Stimulated activated CD4-positive, alpha-beta T cell treated with anti-CD3 and anti-CD28 coated beads, Interleukin-12 subunit alpha, Interleukin-12 subunit beta, amount 100 ng/mL, for 4 hours (primary cell): ENCODE measurements at places on chromosomes 5 and 9.
A peak's percentile ranks its signal among the peaks of the same experiment; 100 is the strongest.

- DNase-seq = no peak
These were observed 277.5 kb downstream of the CEMIP2 start for GRCh38 chr9:71490810-71491209.

- no peak for DNase-seq
These were observed 91.1 kb downstream of the TRIO start for GRCh38 chr5:14234204-14234603.

- DNase-seq = peak; percentile 52
These were observed 77.5 kb upstream of the IFNE start for GRCh38 chr9:21559402-21560280.

- no peak for DNase-seq
These were observed at the start of gene BICD2 for GRCh38 chr9:92764381-92764987. BICD2 (minus strand) TSS chr9:92764833; CDS start chr9:92764744, 89 bp downstream.

DNA sequence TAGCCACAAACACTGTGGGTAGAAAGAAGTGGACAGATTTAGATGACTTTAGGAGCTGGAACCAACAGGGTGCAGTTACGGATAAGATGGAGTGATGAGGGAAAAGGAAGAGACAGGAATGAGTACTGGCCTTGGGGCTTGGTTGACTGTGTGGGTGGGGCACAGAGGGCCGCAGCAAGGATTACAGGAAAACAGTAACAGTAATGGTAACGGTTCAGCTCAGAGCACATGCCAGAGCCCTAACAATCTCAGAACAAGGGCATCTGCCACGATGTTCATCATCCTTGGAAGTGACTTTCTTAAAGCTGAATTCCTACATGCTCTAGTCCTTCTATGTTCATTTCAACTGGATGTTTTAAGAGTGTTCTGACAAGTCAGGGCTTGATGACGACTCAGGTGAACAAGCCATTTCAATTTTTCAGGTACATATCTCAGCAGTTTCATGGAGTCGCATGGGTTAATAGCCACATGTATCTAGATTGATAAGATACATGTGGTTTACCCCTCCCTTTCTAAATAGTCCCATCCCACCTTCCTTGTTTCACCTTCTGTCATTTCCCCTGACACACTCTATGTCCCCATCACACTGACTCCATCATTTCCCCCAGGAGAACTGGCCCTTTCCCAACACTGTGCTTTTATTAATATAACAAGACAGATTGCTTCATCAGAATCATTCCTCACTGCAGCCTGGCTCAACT, 65.0 kb downstream of the CEMIP2 start:
- no peak for DNase-seq

DNA sequence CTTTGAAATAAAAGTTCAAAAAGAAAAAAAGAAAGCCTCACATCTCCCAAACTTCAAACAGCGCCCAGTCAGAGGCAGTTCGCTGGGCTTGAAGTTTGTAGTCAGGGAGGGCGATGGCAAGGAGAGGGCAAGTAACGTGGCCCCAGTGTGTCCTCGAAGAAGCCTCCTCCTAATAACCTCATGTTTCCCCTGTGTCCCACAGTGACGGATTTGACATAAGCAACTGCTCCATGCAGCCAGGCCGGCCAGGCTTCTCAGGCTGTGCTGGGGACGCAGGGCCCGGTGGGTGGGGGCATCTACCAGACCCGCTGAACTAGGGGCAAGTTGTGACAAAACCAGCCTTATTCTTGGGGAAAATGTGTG, 172.2 kb downstream of the ERCC6L2 start:
- no peak for DNase-seq

DNA sequence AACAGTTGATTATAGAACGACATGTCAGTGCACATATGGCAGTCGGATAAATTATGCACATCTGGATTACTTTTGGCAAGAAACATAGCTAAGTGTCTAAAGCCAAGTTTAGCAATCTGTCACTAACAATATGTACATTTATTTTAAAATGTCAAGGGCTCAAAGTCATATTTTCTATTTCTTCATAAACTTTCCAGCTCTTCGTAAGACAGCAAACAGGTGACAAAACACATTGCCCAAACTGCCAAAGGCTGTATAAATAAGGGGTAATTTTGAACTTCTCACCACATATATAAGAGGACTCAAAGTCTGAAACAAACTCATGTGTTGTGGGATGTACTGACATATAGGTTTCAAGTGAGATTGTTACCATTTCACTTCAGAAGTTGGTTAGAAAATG, 237.2 kb downstream of the ARL15 start:
- no peak for DNase-seq

DNA sequence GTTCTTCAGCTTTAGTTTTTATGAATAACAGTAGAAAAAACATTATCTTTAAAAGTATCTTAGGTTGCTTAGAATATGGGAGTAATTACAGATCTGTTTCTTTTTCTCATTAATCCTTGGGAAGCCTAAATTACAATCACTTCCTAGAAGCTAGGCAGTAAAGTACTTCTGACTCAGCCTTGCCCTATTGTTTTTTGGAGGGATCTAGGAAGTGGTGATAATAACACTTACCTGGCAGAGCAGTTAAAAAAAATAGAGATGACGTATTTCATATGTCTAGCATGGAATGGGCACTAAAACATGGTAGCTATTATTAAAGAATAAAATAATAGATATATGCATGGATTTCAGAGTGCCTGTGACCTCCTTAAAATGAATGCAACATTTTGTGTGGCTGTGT, 8.2 kb upstream of the FST start:
- DNase-seq = no peak

- DNase-seq = no peak
These were observed 610.4 kb upstream of the CDH10 start for GRCh38 chr5:25255128-25255527.

DNA sequence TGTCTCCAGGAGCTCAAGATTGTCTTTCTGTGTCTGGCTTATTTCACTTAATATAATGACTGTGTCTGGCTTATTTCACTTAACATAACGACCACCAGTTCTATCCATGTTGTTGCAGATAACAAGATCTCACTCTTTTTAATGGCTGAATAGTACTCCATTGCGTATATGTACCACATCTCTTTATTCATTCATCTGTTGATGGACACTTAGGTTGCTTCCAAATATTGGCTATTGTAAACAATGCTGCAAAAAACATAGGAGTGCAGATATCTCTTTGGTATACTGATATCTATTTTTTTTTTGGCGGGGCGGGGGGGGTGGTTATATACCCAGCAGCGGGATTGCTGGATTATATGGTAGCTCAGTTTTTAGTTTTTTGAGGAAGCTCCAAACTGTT, 45.5 kb downstream of the FER start:
- DNase-seq = no peak

DNA sequence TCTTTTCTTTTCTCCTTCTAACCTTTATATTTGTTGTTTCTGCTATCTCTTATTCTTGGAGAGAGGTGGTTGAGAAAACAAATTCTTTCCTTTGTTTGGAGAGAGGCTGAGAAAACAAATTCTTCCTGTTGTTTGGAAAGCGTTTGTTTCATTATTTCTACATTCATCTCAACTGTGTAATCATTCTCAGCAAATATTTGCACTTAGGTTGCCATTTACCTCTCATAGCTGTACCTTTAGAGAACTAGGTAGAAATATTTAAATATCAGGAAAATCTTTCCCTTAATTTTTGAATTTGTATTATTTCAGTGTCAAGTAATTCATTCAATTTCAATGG, 1824.4 kb upstream of the CDH9 start:
- no peak for DNase-seq

- no peak for DNase-seq
These were observed 11.4 kb downstream of the ZFAND5 start for GRCh38 chr9:72353455-72354116.

- DNase-seq = no peak
These were observed 229.1 kb downstream of the PSAT1 start for GRCh38 chr9:78525986-78526560.

DNA sequence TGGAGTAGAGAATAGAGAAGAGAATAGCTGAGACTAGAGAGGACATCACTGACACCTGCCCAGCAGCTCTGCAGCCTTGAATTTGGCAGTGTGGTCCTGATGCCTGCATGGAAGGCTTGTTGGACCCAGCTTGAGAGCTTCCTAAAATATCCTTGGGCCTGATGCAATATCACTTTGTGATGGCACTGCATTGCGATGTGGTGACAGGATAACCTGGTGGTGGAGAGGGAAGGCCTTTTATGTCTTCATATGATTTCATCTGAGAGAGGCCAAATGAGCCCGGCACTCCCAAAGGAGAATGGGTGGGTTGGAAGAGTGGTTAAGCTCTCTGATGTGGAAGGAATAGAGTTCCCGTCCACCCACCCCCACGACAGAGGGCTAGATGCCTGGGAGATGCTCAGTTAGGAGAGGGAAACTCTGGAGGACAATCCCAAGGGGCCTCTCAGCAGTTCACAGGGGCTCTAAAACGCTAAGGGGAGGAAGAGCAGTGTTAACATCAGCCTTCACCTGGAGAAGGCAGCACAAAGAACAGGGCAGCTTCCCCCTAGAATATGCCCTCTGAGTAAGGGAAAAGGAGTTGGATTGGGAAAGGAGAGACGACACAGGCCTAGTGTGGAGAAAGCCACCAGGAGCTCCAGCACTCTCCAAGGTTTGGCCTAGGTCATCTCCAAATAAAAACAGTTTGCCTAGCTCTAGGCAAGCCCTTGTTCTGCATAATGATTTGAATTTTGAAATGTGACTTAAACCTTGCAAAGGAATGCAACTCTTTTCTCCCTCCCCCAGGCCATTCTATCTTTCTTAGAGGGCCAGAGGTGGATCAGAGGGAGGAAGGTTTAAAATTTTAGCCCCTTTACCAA, 99.8 kb upstream of the SSBP2 start:
- no peak for DNase-seq

DNA sequence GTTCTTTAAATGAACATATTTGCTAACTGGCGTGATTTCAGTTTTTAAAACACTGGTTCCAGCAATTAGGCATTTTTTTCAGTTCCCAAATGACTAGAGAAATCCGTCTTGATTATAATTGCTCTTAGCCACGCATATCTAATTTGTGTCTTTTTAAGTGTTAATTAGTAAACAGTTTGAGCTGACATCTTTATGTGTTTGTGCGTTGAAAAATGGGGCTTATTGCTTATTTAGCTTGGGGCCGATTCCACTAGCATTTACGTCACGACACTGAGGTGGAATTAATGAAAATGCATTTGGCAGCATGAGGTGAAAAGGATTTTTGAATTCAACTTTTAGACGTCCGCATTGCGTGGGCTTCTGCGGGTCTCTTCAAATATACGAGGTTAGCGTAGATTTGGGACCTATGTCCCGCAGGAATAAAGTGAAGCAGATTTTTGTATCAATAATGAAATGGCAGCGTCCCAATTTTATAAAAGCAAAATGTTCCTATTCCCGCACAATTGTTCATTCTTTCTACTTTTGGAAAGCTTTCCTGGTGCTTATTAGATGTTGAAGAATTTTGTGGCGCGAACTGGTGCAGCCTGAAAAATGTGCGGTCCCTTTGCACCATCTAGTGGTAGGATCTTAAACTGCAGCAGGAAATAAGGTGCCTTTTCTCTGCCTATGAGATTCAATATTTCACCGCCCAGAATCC, 122.7 kb upstream of the LMX1B start:
- DNase-seq = peak; percentile 31

GRCh38 chr9:76562511-76562911, 103.5 kb downstream of the GCNT1 start:
- no peak for DNase-seq

GRCh38 chr5:149002053-149002452, 60.8 kb downstream of the SH3TC2 start:
- no peak for DNase-seq

DNA sequence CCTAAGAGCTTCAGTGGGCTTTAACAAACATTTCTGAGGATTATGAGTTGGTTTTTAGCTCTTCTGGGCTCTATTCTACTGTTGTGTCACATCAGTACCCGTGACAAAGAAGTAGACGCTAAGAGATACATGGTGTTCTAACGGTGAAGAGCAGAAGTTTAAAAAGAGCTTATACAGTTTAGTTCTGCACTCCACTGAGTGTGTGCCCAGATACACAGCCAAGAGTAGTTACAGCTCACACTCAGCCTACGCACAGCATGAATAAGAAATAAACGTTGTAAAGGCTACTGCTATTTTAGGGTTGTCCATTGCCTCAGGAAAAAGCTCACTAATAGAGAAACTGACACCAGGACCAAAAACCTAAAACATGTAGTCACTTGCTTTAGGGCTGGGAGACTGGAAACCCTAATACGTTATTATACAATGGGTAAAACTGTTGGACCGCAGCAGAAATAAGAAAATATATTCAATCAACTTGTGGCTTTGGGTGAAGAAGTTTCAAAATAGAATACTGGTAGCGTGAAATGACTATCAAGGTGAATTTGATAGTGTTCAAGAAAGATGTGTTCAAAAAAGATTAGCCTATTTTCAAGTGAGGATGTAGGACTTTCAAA, 34.7 kb downstream of the PSIP1 start:
- DNase-seq = no peak

DNA sequence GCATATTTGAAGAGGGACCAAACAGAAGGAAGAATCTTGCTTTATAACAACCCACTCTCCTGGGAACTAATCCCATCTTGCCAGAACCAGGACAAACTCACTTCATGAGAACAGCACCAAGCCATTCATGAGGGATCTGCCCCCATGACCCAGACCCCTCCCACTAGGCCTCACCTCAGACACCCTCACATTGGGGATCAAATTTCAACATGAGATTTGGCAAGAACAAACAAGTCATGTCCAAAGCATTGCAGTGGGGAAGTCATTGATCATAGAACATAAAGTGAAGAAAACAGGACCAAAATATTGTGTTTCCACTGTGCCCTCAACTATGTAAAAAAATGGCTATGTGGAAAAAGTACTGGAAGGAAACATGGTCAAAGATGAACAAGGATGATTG, 43.9 kb downstream of the MAP1B start:
- DNase-seq = no peak

GRCh38 chr5:61910771-61911170, 395.2 kb upstream of the KIF2A start:
- DNase-seq = no peak

GRCh38 chr9:69815313-69815712, 5.3 kb upstream of the CFAP95 start:
- no peak for DNase-seq

GRCh38 chr5:148438933-148439332, 55.2 kb downstream of the FBXO38 start:
- no peak for DNase-seq

GRCh38 chr9:106916466-106917235, 53.7 kb downstream of the ZNF462 start:
- no peak for DNase-seq

DNA sequence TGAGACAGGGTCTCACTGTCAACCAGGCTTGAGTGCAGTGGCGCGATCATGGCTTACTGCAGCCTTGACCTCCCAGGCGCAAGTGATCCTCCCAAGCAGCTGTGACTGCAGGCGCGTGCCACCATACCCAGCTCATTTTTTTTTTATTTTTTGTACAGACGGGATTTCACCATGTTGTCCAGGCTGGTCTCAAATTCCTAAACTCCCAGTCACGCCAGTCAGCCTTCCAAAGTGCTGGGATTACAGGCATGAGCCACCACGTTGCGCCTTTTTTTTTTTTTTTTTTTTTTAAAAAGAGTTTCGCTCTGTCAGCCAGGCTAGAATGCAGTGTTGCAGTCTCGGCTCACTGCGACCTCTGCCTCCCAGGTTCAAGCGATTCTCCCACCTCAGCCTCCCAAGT, 27.1 kb upstream of the SRP19 start:
- DNase-seq = no peak
